SIG-M5 (cell line): ENCODE measurements at places on chromosomes 11 and 22.

- no peak for DNase-seq
Observed at GRCh38 chr11:74534216-74534945, 40.9 kb upstream of the LIPT2 start.

- no peak for DNase-seq
Observed at GRCh38 chr11:125262194-125262829, 97.8 kb downstream of the PKNOX2 start.

DNA sequence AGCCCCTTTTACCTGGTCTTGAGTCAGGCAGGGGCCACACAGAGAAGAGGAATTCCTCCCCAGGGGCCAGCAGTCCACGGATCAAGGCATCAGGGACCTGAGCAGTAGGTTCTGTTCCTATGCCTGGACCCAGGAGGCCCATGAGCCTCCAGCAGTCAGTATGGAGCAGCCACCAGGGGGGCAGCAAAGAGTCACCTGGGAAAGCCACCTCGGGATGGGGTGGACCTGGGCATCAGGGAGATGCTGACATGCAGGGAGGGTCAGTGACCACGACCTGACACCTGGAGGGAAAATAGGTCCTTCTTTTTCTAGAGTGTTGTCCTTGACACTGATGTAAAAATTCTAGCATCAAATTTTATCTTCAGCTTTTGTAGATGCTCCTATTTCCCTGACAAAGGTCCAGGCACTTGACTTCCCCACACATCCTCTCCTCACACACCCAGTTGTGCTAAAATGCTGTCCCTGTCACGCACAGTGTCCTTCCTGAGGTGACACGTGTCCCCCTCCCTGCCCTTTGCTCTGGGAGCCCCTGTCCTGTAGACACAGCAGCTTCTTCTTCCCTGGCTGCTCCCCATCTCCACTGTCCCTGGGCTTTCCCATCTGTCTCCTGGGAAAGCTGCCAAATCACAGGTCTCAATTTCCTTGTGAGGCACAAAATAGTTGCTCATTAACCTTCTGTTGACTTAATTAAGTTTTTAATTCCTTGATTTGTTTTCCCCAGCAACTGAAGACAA is 70.0 kb upstream of the IGLL5 start:
- DNase-seq: no peak

DNA sequence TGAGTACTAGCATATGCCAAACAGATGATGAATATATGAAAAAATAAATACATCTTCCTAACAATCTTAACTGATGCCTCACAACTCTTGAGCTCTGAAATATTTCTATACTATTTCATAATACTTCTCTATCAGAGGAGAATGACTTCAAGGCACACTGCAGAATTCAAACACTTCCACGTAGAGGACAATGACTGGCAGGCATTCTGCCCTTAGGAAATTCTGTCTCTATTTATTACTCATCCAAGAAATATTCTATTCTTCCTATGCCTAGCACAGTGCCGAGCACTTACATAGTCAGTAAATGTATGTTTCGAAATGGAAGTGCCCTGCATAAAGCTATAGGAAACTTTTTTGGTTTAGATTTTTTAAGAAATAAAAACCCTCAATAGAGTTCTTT is 809.1 kb downstream of the DLG2 start:
- DNase-seq: no peak
